Stimulated activated CD4-positive, alpha-beta T cell treated with anti-CD3 and anti-CD28 coated beads, TNF-alpha, amount 100 ng/mL, for 4 hours (primary cell): ENCODE measurements at places on chromosomes 1 and 21.

- DNase-seq: no peak
These were observed 182.0 kb downstream of the DYRK1A start for GRCh38 chr21:37548521-37548981.

DNA sequence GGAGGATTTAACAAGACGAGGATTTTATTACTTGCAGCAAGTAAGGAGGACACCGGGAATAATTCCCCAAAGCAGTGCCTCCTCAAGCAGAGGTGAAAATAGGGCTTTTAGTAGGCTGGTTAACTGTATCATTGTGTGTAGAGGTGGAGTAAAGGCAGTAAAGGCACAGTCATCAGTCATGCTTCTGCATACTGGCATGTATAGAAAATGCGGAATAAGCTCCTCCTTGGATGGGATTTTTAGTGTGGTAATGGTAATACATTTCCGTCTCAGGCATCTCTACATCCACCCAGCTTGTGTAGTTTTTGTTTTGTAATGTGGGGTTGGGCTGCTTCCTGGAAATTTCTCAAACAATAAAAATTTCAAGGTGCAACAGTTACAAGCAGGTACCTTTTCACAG, 27.4 kb upstream of the GPR25 start:
- DNase-seq: no peak

DNA sequence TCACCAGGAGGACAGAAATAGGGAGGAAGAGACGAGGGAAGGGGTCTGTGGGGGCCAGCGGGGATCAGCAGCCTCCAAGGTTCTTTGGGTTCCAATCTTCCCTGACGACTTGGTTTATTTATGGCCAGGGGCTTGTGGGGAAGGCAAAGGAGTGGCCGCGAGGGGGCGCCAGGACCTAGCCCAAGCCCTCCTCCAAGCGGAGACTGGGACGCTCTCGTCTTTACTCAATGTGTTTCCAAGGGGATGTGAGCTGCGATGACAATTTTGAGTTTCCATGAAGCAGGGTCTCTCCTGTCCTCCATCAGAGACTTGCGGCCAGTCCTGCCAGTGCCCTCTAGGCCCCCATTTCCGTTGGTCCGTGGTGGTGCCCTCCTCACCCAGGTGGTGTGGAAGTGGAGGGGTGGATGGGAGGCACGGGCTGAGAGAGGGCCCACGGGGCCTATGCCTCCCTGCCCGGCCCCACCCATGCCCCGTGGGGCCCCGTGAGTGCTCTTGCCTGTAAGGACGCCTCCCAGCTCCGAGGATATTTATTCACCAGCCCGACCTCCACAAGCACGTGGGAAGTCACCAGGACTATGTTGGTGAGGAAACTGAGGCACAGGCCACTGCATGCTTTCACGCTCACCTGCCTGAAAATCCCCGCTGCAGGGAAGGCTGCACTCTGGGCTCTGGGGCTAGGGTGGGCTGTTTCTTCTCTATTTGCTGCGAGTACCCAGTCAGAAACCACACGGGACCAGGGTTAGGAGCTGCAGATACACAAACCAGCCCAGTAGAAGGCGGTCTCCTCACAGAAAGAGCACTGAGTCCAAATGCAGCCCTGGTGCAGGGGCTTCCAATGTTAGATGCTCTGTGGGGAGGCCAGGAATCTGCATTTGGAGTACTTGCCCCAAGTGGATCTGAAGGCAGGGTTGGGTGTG, 26.5 kb downstream of the DMRTB1 start:
- DNase-seq: peak; percentile 34

DNA sequence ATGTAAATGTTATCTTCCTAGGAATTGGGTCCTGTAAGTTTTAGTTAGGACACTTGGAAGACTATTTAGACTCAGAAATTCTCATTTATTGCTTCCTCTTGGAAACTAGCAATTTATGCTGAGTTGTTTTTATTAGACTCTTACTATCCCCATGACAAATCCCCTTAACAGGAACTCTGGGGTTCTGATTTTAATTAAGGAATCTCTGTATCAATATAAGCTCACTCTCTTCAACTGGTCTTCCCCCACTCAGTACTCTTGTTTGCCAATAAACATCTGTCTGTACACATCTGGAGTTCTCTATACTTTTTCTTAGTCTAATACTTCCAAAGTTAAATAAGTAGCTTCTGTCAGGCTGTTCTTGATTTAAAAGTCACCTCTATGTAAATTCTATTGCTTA, 64.1 kb upstream of the TBX15 start:
- DNase-seq: no peak

DNA sequence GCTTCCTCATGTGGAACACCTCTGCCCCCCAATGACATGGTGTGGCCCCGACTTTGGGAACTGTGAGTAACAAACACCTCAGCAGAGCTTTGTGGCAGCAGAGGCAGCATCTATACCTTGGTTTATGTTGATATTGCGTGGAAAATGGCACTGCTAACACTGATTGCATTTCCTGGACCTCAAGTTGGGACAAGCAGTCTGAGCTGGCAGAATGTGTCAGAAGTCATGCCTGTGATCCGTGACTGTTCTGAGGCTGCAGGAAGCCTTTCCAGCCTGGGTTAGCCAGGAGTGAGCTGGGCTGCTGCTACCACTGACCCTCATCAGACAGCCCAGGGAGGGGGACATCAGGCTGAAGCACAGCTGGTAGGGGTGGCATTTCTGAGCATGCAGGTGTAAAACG, 268.5 kb downstream of the KCNJ6 start:
- no peak for DNase-seq

- DNase-seq: no peak
These were observed 75.9 kb downstream of the ZSCAN20 start for GRCh38 chr1:33548319-33548718.

- no peak for DNase-seq
These were observed 149.1 kb downstream of the OLFM3 start for GRCh38 chr1:101847626-101848025.

GRCh38 chr1:27872059-27872801, at the start of gene THEMIS2:
THEMIS2 (plus strand) TSS chr1:27872544; CDS start chr1:27872572, 28 bp downstream.
- DNase-seq: peak; percentile 77

DNA sequence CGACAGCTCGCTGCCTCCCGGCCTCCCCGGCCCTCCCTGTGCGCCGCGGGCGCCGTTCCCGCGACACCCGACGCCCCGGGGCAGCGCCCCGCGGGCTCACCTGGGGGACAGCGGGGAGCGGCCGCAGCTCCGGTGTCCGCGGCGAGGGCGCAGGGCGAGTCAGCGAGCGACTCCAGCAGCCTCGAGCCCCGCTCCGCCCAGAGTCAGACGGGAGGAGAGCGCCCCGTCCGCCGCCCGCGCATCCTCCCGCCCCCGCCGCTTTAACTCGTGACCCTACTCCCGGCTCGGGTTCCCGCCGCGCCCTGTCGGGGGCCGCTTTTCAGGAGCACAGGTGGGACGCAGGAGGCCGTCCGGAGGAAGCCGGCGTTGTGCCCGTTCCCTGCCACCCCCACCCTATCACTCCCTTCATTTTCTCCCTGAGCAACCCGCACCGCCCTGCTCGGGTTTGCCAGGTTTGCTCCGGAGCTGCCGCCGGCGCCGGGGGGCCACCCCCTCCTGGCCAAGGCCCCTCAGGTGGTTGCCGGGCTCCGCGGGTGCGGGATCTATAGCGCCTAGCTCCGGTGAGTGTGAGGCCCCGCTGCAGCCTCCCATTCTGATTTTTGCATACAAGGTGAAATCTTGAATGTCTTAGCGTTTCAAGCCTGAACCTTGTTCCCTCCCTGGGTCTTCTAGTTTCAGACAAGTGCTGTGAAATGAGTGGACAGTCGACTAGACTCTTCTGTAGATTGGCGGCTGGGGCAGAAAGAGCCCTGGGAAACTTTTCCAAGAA, at the start of gene MCOLN3:
TSS of gene MCOLN3 (minus strand) at position 205 of the 769 bp plus-strand sequence. CDS start 3,140 bp downstream, outside the sequence.
- DNase-seq: peak; percentile 27

GRCh38 chr21:46018615-46019014, 37.0 kb downstream of the COL6A1 start:
- no peak for DNase-seq

GRCh38 chr1:6475381-6476133, 9.6 kb upstream of the TNFRSF25 start:
- peak; percentile 71 for DNase-seq

GRCh38 chr1:39297551-39297950, 93.1 kb downstream of the MACF1 start:
- no peak for DNase-seq

GRCh38 chr1:41566274-41566885, 81.9 kb upstream of the EDN2 start:
- no peak for DNase-seq

- DNase-seq: no peak
These were observed 99.0 kb downstream of the PLXNA2 start for GRCh38 chr1:208145167-208145566.

DNA sequence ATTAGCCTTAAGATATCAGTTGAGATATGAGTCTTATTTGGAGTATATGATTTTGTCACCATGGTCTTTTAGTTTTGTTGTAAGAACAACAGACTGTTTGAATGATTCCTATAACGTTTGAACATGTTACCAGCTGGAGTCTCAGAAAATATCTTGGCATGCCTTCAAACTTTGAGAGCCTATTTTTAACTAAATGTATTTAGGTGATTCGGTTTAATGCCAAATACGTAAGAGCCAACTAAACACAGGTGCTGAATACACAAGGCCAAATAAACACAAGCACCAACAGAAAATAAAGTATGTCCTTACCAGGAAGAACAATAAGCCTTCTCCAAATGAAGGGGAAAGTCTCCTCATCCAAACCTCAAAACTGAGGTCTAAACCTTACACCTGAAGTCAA, 48.6 kb downstream of the PRKACB start:
- DNase-seq: no peak

GRCh38 chr1:160238408-160238807, 23.9 kb downstream of the DCAF8 start:
- no peak for DNase-seq

GRCh38 chr1:236821091-236821627, 26.1 kb downstream of the MTR start:
- no peak for DNase-seq

DNA sequence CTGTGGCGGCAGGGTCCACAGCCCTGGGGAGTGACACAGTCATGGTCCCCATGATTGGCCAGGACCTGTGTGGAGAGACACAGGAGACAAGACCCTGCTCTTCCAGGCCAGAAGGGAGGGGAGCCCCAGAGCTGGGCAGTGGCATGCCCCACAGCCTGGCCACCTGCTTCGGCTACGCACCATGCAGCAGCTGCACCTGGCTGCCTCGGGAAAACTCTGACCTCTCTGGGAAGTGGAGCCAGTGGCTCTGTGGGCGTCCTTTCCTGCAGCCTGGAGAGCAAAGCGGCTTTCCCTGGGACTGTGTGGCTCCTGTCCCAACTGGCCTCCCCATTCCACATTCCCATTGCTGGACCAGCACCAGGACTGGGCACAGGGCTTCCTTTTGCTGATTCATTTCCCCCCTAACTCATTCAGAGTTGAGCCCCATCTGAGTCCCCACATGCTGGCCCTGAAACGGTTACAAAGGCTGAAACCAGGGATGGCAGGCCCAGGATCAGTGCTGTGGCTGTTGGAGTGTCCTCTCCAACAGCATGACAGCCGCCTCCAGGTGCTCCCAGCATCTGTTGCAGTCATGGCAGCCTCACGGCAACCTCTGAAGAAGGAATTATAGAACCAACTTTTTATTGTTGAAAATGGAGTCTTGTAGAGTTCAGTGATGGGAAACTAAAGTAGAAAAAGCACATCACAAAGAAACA, 15.0 kb downstream of the OXCT2 start:
- DNase-seq: no peak

DNA sequence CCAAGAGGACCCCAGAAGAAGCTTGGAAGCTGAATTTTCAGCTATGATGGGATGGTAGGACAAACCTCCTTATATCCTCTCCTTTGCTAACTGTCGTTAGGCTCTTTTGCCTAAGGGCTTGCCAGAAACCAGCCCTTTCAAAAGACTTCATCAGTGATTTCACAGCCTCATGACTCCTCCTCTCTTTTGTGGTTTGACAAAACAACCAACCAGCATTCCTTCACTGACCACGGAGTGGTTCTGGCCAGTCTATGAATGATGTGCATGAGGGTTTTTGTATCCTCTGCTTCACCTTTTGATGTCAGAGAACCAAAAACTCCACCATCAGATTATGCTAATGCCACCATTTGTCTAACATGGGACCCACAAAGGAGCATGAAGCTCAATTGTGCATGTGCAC, 116.9 kb upstream of the COA6 start:
- no peak for DNase-seq

DNA sequence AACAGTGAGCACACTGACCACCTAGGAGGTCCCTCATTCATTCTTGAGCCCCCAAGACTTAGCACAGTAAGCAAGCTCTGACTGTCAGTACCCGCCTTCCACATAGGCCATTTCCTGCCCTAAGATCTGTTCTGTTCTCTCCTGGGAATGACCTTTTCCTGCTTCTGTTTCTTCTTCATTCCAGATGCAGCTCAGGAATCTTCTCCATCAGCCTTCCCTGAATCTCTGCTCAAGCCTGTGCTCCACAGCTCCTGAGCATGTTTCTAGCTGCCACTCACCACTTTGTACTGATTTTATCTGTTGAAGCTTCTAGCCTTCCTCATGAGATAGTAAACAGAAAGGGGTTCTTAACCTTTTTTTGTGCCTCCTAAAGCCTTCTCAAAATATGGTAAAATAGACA, 56.6 kb downstream of the ZNF281 start:
- no peak for DNase-seq

DNA sequence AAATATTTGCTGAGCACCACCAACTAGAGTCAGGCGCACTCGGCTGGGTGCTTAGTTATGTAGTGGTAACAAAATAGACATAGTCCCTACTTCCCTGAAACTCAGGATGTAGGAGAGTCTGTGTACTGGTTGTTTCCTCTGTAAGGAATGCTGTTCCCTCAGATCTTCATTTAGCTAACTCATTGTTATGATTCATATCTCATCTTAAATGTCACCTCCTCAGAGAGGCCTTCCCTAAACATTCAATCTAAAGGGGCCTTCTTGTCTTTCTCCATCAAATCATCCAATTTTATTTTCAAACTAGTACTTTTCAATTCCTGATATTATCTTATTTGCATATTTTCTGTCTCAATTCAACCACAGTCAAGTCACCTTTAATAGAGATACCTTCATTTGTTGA, 132.9 kb downstream of the PIK3R3 start:
- no peak for DNase-seq

GRCh38 chr1:201537467-201537866, 1.5 kb upstream of the NAV1 start:
- no peak for DNase-seq

DNA sequence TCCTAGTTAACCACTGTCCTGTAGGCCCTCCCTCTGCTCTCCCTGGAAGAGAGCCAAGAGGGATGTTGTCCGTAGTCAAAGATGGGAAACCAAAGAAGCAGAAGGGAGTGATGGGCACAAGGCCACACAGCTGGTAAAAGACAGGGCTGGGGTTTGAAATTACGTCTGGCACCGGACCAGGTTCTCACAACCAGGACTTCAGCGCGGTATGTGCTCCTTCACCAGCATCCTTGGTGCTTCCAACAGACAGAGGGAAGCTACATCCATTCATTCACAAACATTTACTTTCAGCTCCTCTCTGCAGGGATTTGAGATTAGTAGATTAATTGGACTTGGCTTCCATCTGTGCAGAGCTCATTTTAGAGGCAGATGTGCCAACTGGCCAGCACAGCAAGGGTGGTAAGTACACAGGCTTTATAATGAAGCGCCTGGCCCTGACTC, 191.2 kb downstream of the TRABD2B start:
- no peak for DNase-seq
